ENCODE measurements at places on chromosomes 2 and 18.

GRCh38 chr18:63162271-63163014 is 157.1 kb downstream of the BCL2 start:
- DNase-seq: no peak

DNA sequence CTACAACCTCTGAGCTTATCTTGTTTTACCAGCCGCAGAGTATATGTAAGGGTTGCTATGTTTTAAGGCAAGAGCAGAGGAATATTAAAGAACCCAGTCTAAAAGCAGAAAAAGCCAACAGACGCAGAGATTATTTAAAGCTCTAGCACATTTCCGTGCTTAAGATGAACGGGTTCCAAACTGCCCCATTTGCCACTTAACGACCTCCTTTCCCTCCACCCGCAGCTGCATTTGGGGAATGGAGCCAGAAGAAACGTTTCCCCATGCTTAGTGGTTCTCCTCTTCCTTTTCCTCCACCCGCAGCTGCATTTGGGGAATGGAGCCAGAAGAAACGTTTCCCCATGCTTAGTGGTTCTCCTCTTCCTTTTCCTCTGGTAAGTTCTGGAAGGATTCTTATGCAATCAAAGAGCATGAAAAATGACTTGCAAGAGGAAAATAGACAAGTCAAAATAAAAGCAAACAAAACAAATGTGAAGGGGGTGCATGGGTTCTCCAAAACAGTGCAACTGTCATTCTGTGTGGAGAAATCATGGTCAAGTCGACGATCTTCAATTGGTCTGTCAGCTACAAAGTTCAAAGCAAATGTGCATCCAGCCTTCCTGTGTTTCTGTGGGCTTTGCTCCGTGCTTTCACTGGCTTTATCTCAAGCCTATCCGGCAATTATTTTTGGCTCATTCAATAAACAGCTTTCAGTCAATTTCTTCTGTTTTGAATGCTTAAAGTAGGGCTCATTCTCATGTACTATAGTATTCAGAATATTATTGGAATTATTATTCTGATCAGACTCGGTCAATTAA is 57.8 kb downstream of the DIPK1C start:
- no peak for DNase-seq

- DNase-seq: no peak
These were observed 258.8 kb downstream of the ZNF521 start for GRCh38 chr18:25093141-25093540.

DNA sequence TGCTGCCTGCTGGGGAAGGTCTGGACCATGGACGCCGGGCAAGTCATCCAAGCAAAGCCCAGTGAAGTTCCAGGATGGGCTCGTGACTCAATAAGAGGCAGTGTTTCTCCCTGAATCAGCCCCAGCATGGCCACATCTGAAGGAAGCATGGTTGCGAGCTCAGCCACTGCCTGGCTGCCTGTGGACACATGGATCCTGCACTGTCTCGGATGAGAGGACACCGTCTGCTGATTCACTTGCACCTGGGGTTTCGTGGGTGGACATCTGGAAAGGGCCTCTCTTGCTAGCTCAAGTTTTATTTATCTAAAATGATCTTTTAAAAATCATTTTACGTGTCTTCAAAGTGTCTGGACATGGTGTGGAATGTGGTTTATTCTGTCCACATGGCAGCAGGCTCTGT is 224.8 kb upstream of the FN1 start:
- DNase-seq: no peak

DNA sequence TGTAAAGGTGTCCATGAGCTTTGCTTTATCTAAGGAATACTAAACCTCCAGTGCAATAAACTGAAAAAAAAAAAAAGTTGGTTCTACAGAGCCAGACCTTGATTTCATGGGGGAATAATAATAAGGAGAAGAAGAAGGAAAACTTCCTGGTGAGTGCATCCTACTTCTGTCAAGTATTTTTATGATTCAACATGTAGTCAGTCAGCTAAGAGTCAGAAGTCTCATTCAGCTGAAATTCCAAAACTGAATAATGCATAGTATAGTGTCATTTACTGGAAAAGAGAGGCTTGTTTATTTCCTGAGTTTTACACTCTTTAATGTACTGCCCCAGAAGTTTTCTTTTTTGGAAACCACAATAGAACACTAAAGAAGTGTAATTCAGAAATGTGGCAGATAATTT is 77.8 kb upstream of the TACR1 start:
- DNase-seq: no peak

- no peak for DNase-seq
These were observed 509.7 kb downstream of the TDRD15 start for GRCh38 chr2:21633466-21633865.

- DNase-seq: no peak
These were observed 21.4 kb downstream of the STK17B start for GRCh38 chr2:196149948-196150347.

DNA sequence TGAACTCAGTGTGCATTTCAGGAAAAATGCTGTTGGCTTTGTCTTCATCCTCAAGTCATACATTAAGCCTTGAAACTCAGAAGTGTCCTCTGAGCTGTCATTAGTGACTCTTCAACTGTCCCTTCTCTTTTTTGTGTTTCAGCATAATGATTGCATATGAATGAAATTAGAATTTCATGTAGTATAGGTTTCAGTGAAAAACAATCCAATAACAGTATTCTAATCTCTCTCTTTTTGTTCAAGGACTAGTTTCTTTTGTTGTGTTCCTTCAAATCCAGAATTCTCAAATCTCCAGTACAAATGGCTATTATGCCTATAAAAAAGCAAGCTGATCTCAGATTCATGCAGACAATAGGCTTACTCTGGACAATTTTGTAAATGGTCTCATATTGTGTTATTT is 133.5 kb downstream of the QPCT start:
- no peak for DNase-seq

GRCh38 chr2:174473796-174474195 is 13.0 kb downstream of the GPR155 start:
- DNase-seq: no peak

DNA sequence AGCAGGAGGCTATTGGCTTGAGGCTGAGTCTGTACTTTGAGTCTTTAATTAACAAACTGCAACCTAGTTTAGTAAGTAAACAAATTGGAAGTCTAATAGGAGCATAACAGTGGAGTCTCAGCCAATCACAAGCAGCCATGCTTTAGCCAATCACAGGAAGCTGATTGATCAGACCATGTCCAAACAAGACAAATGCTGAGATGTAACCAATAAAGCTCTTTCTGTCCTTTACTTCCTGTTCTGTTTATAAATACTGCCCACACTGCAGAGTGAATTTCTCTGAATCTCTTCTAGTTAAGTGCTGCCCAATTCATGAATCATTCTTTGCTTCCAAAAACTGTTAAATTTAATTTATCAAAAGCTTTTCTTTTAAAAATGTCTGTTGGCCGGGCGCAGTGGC is 146.6 kb upstream of the DLX2 start:
- no peak for DNase-seq

DNA sequence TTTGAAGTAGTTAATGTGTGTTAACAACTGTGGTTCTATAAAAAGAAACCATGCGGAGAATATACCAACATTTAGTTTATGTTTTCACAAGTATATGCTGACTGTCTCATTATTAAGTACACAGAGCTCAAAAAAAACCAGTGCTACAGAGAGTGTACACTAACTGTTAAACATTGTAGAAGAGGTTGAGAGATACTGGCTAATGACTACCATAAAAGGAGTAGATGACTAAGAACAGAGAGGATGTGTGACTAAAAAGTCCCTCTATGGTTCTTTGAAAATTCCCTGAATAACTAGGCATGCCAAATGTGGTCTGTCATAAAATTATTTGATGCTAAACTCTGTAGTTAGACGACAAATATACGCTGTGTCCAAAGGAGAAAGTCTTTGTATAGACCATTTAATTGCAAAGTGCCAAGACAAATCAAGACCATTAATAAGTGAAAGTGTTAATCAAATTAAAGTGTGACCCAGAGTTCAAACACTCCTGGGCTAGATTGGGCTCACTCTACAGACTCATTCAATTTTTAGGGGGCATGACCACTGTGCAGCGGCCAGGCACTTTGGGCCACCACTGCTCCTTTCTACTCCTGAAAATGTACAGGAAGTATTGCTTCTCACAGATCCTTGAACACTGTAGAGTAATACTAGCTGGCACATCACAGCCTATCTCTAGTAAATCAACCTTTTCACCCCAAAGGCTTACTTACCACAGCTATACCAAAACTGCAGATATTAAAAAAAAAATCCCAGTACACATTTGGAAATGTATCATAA is 45.1 kb upstream of the SERTAD2 start:
- DNase-seq: no peak

- DNase-seq: no peak
These were observed 9.2 kb upstream of the CCDC141 start for GRCh38 chr2:179059026-179059700.

DNA sequence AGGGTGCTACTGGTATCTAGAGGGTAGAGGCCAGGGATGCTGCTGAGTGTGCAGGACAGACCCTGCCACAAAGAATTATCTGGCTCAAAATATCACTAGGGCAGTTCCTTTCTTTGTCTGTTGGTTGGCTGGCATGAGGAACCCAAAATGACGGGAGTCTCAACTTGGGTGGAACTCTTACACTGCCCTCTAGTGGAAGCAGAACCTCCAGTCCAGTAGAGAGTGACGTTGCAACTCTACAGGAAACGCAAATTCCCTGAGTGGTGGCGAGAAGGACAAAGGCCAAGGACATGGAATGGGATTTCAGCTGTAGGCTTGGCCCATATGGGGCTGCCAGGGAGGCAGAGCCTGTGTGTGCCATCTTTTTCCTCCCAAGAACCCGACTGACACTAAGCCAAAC is 47.1 kb downstream of the COPS8 start:
- no peak for DNase-seq

- no peak for DNase-seq
These were observed 77.5 kb downstream of the TMEM200C start for GRCh38 chr18:5817816-5818215.

GRCh38 chr2:221997100-221997499 is 301.7 kb downstream of the PAX3 start:
- no peak for DNase-seq

- no peak for DNase-seq
These were observed 1070.3 kb upstream of the CELF4 start for GRCh38 chr18:38635709-38636430.

- peak; percentile 11 for DNase-seq
These were observed 26.3 kb upstream of the TMEM182 start for GRCh38 chr2:102735416-102736109.

DNA sequence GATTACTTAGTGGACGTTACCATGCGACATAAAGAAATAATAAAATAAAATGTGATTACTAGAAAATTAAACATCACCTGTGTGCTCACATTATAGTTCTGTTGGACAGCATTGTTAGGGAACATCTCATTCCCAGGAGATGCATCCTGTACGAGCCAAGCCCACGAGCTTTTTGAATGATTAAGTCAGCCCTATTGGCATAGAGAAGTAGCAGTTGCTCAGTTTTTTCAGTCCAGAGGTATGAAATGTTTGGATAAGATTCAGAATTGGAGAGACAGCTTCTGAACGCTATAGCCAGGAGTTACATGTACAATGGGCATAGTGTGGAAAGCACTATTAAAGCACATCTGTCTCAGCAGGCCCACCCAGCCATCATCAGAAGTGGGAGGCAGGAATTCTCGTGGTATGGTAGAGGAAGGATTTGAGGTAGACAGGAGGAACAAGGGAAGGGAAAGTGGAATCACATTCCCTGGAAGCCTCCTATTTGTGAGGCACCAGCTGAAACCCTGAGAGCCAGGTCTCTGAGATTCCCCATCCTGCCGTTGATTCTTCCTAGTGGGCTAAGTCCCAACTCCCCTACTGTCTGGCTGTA is 8.6 kb downstream of the SPATS2L start:
- no peak for DNase-seq

DNA sequence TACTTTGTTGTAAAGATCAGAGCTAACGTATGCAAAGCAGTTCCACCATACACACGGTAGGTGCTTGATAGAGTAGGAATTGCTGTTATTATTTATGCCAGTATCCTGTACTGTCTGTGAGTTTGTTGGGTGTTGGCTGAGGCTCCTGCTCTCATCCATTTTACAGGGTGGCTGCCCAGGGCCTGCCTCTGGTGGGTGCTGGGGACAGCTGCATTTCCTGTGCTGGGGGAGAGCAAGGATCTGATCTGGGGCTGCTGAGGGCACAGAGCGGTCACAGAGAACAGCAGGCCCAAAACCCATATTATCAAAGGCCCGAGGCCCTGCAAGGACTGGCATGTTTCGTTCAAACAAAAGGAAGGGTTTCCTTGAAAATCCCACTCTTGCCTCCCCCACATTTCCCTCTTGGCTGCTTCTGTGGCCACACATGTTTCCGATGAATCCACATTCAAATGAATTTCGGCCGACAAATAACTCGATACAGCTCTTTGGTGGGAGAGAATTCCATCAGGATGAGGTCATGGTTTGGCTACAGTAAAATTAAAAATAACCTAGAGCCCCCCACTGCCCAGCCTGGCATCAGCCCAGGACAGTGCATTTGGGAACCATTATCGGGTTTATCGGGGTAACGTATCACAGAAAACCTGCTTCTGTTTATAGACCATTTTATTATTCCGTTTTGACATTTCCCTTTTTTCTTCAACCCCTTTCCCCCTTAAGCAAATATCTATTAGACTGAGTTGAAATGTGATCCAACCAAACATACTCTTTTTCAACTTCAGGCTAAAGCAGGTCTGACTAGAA is 143.4 kb downstream of the CYRIA start:
- no peak for DNase-seq

- DNase-seq: no peak
These were observed 526.6 kb upstream of the PKDCC start for GRCh38 chr2:41521211-41521610.

DNA sequence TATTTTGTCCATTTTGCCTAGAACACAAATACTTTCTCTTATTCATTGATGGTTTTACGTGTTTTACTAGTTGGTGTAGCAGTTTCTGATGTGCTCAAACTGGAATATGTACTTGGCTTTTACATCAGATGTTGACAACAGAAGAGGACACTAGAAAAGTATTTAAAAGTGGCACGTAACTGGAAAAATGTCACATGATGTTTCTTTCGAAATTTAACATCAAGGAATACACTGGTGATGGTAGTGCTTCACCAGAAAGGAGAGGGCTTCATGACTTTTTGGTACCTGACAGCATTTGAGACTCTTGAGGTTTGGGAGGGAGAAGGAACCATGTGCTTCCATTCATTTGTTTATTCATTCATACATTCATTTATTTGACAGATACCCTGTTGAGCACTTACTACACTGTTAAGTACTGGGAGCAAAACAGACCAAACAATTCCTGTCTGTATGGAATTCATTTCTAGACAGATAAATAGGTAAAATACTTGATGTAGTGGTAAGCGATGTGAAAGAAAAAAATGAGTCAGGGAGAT is 1.5 kb downstream of the GIGYF2 start:
- DNase-seq: no peak

GRCh38 chr2:38262069-38262871 is 114.8 kb downstream of the ATL2 start:
- no peak for DNase-seq

DNA sequence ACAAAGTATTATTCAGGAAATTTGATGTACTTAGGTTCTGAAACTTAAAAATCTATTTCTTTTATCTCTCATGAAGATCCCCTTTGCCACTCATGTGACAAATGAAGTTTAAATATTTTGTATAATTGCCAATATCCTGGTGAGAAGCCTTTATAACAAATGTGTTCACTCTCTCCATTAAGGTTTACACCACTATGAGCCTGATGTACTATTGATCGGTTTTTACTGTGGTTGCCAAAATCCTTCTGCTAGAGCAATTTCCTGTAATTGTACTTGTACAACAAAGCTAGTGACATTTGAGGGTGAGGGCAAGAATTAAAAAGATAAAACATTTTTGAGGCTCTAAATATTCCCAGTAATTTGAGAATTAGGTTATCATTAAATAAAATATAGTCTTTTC is 222.3 kb upstream of the CDH19 start:
- DNase-seq: no peak

GRCh38 chr2:6352906-6353515 is 512.7 kb downstream of the CMPK2 start:
- DNase-seq: no peak
